ENCODE measurements at places on chromosomes 7 and 10. TPM values are rescaled to one million over a fixed set of nuclear protein-coding genes. Genes with fewer than 3 reads are reported as not detected.

Gene IKZF1
- total RNA-seq, result not detected

Gene CNPY1
- total RNA-seq, result not detected

Gene ARHGEF35
- total RNA-seq, result 1.1 TPM

Gene ASB4
- total RNA-seq, result not detected

Gene STAG3
- total RNA-seq, result 0.44 TPM

Gene RNLS
- 10.1 TPM for total RNA-seq

Gene ATOH7
- total RNA-seq, result not detected

Gene SPDYE2
- total RNA-seq, result not detected

Gene CDH23
- total RNA-seq, result under 0.01 TPM

Gene C10orf67
- 0.22 TPM for total RNA-seq
